ENCODE measurements at places on chromosomes 2 and 18.

DNA sequence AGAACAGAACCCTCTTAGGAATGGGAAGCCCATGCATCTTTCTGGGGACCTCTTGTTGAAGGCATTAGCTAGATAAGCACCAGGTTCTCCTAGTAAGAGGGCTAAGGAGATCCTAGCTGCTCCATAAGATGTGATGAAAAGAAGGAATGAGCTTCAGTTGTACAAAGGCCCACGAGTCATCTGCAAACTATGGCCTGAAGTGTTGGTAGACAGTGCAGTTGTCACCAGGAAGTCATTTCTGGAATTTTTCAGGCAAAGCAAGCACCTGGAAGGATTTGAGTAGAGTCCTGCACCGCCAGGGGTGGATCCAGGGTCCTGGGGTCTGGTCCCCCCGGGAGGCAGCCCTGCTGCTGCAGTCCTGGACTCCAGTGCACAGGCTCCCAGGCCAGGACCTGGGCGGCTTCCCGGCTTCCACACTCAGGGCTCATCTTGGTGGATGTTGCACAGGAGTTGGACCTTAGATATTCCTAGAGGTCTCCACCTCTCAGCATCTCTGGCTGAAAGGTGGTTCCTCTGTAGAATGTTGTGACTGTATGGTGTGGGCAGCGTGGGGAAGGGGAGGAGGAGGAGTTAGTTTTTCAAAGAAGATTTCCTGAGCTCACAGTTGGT, 85.3 kb downstream of the LDLRAD4 start:
- H3K27me3 ChIP-seq, result no peaks in the 10 kb centered on the region
- peaks cover 17% of the 10 kb centered on the region for H3K4me1 ChIP-seq
- peaks cover 2% of the 10 kb centered on the region for H3K36me3 ChIP-seq
- no peak overlapping the region for H3K4me3 ChIP-seq

DNA sequence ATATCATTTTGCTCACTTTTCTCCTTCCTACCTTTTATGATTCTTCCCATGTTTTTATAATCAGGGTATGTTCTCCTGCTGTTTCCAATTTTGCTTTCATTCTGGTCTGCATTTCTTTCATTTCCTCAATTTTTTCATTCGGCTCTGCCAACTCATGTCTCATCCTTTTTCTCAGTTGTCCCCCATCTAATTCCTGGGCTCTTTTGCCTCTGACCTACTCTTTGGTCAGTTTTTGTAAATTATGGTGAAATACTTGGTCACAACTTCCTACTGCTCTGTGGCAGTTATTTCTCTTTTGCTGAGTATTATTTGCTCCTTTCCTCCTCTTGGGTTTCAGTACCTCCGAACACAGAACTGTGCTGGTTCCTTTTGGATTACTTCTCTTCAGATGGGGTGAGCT, 27.5 kb downstream of the MYO7B start:
- H3K4me3 ChIP-seq, result no peak overlapping the region
- H3K36me3 ChIP-seq, result no peaks in the 10 kb centered on the region
- DNase-seq, result no peak
- no peak overlapping the region for H3K27ac ChIP-seq
- H3K27me3 ChIP-seq, result peaks cover 4% of the 10 kb centered on the region

- H3K27ac ChIP-seq, result peak overlapping the region; percentile 15
- peak; percentile 48 for DNase-seq
- H3K4me1 ChIP-seq, result peaks cover 22% of the 10 kb centered on the region
- H3K36me3 ChIP-seq, result peaks cover 16% of the 10 kb centered on the region
- no peak overlapping the region for H3K4me3 ChIP-seq
These were observed 10.2 kb upstream of the MMADHC start for GRCh38 chr2:149597668-149598326.

GRCh38 chr2:117918608-117919007, 95.3 kb downstream of the CCDC93 start:
- H3K27ac ChIP-seq, result no peak overlapping the region
- H3K27me3 ChIP-seq, result no peaks in the 10 kb centered on the region
- DNase-seq, result no peak
- H3K4me3 ChIP-seq, result no peak overlapping the region

GRCh38 chr2:36404754-36405153, 49.2 kb downstream of the CRIM1 start:
- H3K4me3 ChIP-seq, result no peak overlapping the region
- no peak overlapping the region for H3K27ac ChIP-seq
- no peak for DNase-seq
- no peaks in the 10 kb centered on the region for H3K36me3 ChIP-seq
- peaks cover under 1% of the 10 kb centered on the region for H3K4me1 ChIP-seq

DNA sequence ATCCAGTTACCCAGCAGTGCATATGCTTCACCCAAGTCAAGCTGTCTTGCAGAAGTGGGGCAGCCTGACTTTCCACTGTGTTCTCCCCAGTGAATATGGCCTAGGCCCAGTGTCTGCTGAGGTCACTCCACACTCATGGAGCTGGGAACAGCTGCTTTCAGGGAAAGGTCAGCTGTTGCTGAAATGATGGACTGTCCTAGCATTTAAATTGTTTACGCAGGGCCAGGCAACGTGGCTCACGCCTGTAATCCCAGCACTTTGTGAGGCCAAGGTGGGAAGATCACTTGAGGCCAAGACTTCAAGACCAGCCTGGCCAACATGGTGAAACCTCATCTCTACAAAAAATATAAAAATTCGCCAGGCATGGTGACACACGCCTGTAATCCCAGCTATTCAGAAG, 86.5 kb downstream of the LIPG start:
- no peak overlapping the region for H3K27ac ChIP-seq
- peaks cover 4% of the 10 kb centered on the region for H3K4me1 ChIP-seq
- no peak for DNase-seq
- H3K27me3 ChIP-seq, result no peaks in the 10 kb centered on the region
